HepG2 (cell line): ENCODE measurements at places on chromosomes 4 and X. TPM values are rescaled to one million over a fixed set of nuclear protein-coding genes. Genes with fewer than 3 reads are reported as not detected.

SERTM2 gene
- not detected in 2 replicates for total RNA-seq

USP51 gene
- not detected in 2 replicates for total RNA-seq

POLN gene
- 0.60 and 0.93 TPM in 2 replicates for total RNA-seq

RGN gene
- 74.4 and 76.6 TPM in 2 replicates for total RNA-seq

GAGE12E gene
- not detected in 2 replicates for total RNA-seq

STIM2 gene
- 8.2 and 19.3 TPM in 2 replicates for total RNA-seq
